GM23338 (cell line): ENCODE measurements at places on chromosomes 4 and X.

- no peak for DNase-seq
Observed at GRCh38 chrX:40102393-40103381, 4.9 kb upstream of the BCOR start.

DNA sequence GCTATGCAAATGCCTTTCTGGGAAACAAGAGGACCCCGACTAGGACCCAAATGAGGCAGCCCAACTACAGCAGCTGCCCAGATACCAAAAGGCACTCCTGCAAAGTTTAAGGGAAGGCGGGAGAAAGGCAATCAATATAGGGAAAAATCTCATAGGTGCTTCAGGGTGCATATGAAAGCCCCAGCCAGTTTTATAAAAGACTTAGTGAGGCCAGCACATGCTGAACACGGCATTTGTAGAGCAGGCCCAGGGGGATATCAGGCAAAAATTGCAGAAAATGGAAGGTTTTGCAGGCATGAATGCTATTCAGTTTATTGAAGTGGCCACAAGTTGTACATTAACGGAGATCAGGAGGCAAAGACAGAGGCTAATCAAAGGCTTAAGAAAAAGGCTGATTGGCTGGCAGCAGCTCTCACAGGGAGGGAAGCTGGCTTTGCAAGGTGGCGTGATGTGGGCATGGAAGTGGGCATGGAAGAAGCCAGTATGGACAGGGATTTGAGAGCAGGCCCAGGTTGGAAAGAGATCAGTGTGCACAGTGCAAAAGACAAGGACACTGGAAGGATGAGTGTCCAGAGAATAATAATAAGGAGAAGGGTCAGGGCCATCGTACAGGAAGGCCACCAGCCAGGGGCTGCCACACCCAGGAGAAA is 37.7 kb upstream of the UGT2B7 start:
- DNase-seq: peak; percentile 19

DNA sequence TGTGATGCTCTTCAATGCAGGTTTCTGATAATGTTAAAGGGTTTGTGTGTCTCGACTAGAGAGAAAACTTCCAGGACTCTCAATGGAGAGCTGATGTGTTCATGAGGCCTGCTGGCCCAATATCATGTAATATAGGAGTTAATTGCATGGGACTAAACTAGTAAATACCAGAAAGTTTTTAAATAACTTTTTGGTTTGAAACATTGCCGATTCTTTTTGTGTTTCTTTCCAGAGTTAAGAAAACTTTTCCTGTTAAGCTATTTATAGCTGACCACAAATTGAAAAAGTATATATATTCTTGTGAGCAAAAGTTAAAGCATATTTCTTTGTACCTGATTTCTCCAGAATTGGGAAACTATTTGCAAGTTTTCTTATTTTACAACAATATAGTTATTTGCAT is 49.7 kb downstream of the FAM9B start:
- DNase-seq: no peak

GRCh38 chr4:183241721-183242151 is 78.3 kb downstream of the CLDN22 start:
- peak; percentile 25 for DNase-seq

DNA sequence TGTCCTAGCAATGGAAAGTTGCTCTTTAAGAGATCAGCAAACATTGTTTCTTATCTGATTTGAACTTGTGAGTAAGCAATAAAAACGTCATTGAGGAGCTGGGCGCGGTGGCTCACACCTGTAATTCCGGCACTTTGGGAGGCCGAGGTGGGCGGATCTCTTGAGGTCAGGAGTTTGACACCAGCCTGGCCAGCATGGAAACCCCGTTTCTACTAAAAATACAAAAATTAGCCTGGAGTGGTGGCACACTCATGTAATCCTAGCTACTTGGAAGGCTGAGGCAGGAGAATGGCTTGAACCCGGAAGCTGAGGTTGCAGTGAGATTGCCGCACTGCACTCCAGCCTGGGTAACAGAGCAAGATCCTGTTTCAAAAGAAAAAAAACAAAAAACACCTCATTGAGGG is 11.2 kb upstream of the PLAC8 start:
- no peak for DNase-seq

DNA sequence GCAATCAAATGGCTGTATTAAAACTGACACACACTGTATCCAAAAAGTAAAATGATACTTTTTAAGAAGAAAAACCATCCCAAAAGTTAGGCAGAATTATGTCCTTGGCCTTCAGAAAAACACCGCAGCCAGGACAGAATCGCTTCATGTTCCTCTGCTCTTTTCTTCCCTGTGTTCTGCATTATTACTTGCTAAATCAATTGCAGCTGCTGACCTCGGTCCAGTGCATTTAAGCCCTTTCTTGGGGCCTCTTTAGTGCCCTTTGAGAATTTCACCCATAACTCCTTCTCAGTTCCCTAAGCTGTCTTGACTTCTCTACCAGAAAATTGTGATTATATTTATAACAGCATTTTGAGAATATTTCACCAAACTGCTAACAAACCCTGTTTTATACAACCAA is 696.9 kb downstream of the PCDH7 start:
- no peak for DNase-seq

DNA sequence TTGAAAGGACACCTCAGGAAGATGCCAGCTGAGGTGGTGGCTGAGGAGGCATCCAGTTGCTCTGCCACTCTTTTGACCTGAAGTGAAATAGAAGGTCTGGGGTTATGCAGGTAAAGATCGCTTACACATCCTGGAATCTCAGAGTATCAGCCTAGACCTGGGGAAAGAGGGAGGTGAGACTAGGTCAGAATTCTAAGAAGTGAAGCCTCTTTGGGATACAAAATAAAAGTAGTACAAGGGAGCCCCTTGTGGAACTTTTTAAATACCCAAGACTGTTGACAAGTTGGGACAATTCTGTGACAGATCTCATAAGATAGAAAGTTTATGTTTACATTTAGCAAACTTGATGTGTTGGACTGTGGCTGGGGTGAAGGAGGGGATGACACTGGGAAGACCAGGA is 263.1 kb downstream of the SPRY1 start:
- DNase-seq: peak; percentile 68

- peak; percentile 53 for DNase-seq
Observed at GRCh38 chrX:109537324-109537665, 651 bp downstream of the NXT2 start.

DNA sequence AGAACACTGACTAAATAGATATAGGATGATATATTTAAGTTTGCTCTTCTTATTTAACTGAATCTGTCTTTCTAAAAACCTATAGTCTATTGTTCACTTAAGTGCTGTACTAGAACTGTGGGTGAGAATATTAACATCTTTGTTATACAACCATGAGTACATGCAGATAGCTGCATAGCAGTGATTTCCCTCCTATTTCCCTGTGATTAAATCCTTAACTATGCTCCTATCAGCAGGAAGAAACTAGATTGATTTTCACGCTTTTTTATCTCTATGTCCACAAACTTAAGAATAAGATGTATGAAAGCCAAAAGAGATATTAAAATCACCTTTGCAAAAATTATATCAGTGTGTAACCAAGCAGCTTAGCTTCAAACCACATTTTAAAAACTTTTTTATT is 11.3 kb upstream of the UGT2A3 start:
- no peak for DNase-seq

GRCh38 chrX:25004040-25004439 is 11.7 kb downstream of the ARX start:
- no peak for DNase-seq

DNA sequence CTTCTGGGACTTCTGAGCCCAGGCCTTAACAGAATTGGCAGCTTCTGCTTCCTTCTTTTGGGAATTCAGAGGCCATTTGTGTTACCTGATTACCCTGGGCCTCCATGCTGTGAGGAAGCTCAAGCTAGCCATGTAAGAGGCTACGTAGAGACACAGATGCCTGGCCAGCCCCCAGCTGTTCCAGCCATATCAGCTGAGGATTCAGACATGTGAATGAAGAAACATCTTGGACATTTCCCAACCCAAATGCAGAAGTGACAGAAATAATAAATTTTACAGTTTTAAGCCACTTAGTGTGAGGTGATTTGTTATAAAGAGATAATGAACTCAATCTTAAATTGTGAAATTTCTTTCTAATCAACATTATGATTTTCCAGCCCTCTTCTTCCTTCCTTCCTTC is 18.7 kb upstream of the ZNF827 start:
- DNase-seq: no peak

- DNase-seq: no peak
Observed at GRCh38 chr4:1412376-1413203, 6.3 kb upstream of the NKX1-1 start.

DNA sequence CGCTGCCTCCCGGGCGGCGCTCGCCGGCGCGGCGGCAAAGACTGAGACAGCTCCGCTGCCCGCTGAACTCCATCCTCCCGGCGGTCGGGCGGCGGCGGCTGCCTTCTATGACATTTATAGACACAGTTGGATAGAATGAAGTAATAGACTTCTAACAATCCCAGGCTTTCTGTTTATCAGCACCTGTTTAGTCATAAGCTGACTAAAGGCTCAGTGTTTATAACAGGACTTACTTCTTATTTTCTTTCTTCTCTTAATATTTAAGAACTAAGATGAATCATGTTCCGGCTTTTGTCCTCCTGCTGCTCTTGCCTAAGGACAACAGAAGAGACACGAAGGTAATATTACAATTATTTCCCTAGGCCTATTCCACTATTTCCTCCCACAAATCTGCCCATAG is 3.9 kb downstream of the ARL13A start:
- no peak for DNase-seq

- no peak for DNase-seq
Observed at GRCh38 chrX:45524805-45525204, 324.1 kb upstream of the DIPK2B start.

DNA sequence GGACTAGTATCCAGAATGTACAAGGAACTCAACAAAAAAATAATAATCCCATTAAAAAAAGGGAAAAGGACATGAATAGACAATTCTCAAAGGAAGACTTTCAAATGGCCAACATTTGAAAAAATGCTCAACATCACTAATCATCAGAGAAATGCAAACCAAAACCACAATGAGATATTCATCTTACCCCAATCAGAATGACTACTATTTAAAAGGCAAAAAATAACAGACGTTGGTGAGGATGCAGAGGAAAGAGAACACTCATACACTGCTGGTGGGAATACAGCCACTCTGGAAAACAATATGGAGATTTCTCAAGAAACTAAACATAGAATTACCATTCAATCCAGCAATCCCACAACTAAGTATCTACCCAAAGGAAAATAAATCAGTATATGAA is 133.1 kb downstream of the KDR start:
- no peak for DNase-seq

GRCh38 chr4:152807294-152807829 is 27.6 kb downstream of the ARFIP1 start:
- DNase-seq: no peak

DNA sequence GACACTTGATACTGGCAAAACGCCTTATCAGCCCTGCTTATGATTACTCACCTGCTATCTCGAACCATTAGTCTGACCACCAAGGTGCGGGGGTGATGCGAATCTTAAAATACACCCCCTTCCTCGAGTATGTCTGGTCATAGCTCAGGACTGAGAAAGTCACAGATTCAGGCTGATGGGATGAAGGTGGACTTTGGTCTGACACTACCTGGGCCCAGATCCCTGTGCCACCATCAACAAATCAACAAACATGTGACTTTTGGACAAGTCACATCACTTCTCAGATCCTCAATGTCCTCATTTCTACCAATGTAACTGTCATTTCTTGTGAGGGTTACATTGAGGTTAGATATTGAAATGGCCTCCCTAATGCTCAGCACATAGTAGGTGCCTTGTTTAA is 9.8 kb upstream of the MSN start:
- no peak for DNase-seq

GRCh38 chr4:142959173-142959572 is 113.1 kb upstream of the INPP4B start:
- DNase-seq: peak; percentile 43

DNA sequence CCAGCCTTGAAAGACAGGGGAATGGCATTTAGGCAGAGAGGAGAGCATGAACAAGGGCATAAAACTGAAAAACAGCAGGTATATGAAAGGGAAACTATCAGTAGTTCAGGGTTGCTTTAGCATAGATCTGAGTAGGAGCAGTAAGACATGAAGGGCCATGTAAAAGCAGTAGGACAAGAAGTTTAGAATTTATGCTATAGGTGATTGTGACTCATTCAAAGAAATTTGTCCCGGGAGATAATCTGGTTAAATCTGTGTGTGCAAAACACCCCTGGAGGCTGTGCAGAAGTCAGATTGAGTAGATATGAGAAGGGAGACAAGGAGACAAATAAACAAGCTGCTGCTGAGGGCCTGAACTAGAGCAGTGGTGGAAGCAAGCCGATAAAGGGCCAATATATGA is 109.1 kb upstream of the BMP3 start:
- DNase-seq: no peak

DNA sequence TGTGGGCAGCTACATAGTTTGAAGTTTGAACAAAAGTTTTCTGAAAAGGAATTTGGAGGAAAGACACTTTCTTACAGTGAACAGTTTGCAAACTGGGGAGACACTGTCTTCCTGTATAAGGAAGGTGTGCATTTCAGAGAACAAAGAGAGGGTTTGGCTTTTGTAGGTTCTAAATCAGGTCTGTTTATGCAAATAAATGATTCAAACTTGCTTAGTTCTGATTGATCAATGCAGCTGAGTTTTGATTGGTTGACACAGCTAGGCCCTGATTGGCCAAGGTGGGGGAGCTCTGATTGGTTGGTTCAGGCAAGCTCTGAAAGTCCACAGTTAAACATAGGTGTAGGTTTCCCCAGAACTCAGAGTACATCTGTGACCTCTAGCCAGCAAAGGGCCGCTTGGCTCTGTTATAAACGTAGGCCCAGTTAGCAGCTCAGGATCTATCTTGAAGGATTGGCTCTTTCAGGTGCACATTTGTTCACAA is 63.0 kb upstream of the ENPP6 start:
- no peak for DNase-seq

GRCh38 chrX:144327495-144327894 is 443.6 kb downstream of the UBE2NL start:
- DNase-seq: no peak

DNA sequence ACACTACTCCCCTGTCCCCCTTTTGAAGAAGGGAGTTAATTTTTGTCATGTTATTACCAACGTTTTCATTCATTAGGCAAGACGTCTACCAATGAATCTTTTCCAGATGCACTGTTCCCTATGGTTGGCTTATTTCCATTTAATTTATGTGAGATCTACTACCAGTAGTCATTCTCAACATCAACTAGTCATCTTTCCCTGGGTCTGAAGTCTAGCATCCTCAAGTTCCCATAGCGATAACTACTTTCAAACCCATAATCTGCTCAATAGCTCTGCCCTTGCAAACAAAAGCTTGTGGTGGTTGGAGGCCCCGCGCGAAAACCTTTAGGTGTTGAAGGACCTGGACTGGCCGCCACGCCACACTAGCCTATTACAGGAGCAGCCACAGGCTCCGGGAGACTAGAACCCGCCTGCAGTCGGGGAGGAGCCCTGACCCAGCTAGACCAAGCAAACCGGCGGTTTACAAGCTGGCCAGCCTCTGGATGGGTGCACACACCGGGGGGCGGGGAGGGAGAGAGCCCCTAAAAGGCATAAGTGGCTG is 746 bp downstream of the PPAT start:
- peak; percentile 56 for DNase-seq

- DNase-seq: no peak
Observed at GRCh38 chr4:53861856-53862610, 202.4 kb downstream of the CHIC2 start.
